ENCODE measurements at places on chromosomes 3 and 15.

DNA sequence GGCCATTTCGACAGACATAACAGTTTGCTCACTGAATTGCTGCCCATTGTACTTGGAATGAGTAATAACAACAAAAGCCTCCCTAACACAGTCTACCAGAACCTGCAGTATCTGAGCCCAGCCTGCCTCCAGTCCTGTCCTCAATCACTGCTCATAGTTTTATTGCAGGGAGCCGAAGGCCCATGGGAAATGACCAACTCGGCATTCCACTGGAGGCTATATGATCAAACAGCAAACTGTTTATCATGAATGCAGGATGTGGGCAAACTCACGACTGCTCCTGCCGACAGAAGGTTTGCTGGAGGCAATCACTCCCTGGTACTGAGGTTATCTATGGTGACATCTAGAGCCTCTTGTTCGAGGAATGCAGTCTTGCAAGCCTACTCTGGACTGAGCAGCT is 46.3 kb downstream of the LSM3 start:
- DNase-seq = peak; percentile 83

DNA sequence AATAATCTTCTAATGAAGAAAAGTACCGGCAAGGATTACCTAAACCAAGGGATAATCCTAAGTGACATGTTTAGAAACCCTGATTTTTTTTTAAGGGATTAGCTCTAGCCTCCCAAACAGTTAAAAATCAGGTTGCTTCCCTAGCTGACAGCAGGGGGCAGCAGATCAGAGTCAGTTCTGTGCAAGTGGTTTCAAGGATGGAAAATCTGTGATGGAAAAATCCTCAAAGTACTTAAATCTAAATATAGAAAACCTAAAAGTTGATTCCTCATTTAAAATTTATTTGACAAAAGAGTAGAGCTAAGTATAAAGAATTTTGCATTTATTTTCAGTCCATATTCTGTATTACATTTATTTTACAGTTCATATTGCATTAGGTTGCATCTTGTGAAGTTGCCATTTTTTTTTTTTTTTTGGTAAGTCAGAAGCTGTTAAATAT is 107.6 kb downstream of the PEX5L start:
- no peak for DNase-seq

DNA sequence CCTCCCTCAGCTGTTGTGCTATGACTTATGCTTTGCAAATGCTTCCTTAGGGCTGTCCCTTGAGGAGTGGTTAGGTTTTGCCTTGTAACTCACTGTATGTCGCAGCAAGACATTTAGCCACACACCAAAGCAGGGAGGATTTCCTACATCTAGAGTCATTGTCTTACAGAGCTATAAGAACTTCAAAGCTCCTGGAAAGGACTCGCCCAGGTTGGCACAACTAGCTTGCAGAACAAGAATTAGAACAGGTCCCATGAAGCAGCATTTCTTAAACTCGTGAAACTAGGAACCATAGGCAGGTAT is 19.4 kb upstream of the ACAP2 start:
- no peak for DNase-seq

DNA sequence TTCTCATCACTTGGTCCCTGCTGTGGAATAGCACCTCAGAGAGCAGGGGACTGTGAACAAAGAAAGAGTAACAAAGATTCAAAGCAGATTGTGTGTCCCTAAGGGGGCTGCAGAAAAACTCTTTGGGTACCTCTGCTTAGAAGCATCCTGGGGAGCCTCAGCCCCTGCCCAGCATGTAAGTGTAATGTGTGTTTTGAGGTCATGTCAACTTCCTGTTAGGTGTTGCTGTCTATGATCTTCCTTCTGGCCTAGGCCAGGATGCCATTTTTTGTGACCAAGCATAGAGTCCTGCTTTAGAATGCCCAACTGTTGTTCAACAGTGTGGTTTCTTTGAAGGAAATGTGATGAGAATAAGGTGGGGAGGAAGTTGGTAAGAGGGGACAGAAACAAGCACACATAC is 77.1 kb upstream of the BCL6 start:
- no peak for DNase-seq

DNA sequence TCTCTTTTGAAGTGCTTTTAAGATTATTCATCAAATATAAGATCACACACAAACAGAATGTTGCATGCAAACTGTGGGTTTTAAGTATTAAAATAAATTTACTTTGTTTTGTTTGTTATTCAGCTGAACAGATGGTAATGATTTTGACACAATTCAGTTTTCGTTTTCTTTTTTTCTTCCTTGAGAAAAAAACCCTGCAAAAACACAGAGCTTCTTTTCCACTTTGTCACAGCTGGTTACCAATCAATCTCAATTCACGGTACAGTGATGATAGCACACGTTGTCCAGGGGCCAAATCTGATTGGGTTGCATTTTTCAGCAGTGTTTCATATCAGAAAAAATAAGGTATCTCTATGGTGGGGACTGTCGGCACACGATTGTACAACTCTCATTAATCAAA is 473.6 kb downstream of the ROBO2 start:
- no peak for DNase-seq

DNA sequence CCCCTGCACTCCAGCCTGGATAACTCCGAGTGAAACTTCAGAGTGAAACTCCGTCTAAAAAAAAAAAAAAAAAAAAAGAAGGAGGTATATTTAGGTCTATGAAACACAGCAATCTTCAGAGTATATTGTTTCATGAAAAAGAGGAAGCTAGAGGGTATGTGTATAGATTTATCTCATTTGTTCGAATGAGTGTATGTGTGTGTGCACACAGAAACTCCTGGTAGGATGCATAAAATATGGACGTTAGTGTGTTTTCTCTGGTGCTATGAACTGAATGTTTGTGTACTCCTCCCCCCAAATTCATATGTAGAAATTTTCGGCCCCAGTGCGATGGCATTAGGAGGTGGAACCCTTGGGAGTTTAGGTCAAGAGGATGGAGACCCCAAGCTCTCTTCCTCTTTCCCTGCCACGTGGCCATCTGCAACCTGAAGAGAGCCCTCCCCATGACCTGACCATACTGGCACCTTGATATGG is 98.6 kb upstream of the KLF13 start:
- DNase-seq = no peak

- DNase-seq = no peak
Observed at GRCh38 chr3:71345429-71346040, 238.0 kb downstream of the FOXP1 start.

- DNase-seq = no peak
Observed at GRCh38 chr15:43244092-43244491, 22.6 kb downstream of the TGM5 start.

- DNase-seq = peak; percentile 34
Observed at GRCh38 chr15:39118510-39118909, 462.4 kb upstream of the THBS1 start.

DNA sequence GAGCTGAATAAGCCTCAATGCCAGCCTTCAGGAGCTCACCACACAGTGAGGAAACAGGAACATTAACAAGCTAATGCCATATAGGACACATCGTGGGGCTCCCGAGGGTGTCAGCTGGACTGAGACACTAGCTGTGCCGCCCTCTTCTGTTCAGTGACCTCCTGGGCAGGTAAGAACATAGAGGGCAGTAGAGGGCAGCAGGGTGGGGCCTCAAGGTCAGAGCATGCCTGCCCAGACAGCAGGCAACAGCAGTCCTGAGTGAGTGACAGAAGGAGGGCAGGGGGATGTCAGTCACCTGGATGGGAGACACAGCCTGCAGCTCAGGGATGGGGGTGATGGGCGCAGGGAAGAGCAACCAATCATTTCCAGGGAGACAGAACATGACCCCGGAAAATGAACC is 15.5 kb downstream of the NTRK3 start:
- no peak for DNase-seq

GRCh38 chr15:57406062-57406772 is 29.9 kb downstream of the CGNL1 start:
- no peak for DNase-seq

DNA sequence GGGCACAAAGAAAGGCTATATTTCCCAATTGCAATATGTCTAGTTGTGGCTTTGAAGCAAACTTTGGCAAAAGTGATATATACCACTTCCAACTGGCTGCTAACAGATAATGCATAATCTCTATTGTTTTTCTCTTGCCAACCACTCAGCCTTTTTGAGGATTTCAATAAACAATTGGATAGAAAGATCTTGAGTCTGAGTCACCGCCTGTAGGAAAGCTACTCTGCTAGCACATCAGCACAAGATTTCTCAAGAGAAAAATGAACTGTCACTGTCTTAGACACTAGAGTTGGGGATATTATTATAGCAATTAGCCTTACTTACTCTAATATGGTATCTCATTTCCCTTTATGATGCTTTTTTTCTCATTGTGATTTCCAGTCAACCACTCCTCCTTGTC is 119.7 kb downstream of the SST start:
- no peak for DNase-seq

GRCh38 chr3:169060037-169060436 is 603.5 kb downstream of the MECOM start:
- no peak for DNase-seq

DNA sequence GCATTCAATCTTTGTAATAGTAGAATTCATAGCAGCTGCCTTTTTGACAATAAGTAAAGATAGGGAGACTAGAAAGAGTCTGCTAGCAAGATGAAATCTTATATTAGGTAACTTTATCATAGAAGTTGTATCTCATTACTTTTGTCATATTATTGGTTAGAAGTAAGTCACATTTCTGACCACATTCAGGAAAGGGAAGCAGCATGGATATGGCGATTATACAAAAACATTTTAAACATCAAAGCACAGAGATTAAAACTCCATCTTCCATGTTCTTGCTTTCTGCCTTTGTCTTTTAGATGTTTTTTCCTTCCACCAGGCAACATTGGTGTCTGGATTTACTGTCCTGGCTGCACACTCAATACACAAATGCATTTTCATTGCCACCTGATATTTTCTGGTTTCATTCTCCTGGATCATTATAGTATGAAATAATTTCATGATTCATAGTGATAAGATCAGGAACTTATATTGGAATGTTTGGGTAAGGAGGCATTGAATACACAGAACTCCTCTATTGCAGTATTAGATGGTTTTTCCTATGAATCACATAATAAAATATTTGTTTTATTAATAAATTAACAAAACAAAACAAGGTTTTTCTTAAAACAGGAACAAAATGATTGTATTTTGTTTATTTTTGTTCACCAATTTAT is 1460.3 kb upstream of the CADM2 start:
- no peak for DNase-seq

- peak; percentile 82 for DNase-seq
Observed at GRCh38 chr3:179071323-179072099, at the start of gene ZMAT3. Gene ZMAT3, minus strand, starts transcription at chr3:179071809. Its CDS starts 4,057 bp downstream, at chr3:179067752.

DNA sequence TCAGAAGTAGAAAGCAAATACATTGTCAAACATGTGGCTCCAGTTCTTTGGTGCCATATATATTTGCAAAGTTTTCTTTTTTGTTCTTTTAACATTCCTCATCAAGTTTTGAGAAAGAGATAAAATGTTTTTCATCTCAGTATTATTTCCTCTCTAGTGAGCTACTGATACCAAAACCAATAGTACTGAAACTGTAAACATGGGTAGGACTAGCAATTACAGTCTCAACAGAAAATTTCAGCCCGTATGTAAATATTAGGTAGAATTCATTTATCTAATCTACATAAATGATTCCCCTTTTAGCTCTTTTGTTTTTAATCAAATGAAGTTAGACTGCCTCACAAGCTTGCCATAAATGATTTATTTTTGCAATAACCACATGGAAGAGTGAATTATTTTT is 21.4 kb downstream of the SECISBP2L start:
- no peak for DNase-seq

- no peak for DNase-seq
Observed at GRCh38 chr15:91289324-91289723, 189.3 kb downstream of the SV2B start.

GRCh38 chr3:117595615-117596014 is 886.0 kb downstream of the TUSC7 start:
- no peak for DNase-seq

GRCh38 chr15:90161950-90162361 is 39.2 kb upstream of the SEMA4B start:
- DNase-seq = no peak

- no peak for DNase-seq
Observed at GRCh38 chr3:71060536-71060935, 523.0 kb downstream of the FOXP1 start.

DNA sequence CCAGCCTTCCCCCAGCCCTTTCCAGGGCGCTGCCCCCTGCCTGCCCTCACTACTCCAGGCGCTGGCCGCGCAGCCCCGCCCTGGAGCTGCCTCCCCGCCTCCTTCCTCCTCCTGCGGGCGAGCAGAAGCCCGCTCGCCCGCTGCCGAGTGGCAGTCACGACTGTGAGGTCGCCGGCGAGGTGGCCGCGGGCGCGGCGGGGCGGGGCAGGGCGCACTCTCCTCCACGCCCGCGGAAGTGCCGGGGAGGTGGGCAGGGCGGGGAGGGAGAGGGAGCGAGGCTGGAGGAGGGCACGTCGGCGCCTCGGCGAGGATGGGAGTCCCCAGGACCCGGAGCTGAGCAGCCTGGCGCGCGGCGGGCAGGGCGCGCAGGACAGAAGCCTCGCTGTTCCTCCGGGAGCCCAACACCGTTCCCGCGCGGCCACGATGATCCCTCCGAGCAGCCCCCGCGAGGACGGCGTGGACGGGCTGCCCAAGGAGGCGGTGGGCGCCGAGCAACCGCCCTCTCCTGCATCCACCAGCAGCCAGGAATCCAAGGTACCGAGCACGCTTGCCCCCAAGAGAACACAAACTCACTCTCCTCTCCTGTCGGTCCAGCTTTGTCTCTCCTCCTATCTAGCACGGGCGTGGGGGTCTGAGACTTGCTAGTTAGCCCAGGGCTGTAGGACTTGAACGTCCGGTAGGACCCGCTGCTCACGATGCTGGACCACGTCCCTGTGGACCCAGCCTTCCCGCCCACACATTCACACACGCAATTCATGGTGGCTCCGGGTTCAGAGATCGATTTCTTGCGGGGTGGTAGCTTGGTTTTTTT is at the start of gene STAC:
Gene STAC, plus strand, starts transcription at position 284 of the 811 bp plus-strand sequence. Its CDS starts 140 bp downstream, at position 424.
- peak; percentile 70 for DNase-seq

GRCh38 chr3:42300013-42300412 is 34.0 kb upstream of the CCK start:
- no peak for DNase-seq

DNA sequence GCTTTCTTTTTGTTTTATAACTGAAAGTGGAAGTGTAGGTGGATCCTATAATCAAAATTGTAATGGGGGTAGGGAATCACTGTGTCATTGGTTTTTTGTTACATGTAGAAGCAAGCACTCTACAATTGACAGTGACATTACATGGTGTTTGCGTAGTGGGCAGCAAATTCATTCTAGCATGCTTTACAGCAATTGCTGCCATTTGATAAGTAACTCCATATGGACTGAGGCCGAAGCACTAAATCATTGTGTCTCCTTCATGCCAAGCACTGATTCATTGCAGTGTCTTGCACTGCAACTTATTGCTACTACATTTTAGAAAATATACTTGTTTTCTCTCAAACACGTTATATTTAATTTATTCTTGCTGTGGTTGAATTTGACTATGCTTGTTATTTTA is 933.9 kb downstream of the NSUN3 start:
- DNase-seq = no peak

- no peak for DNase-seq
Observed at GRCh38 chr15:80789796-80790195, 10.6 kb downstream of the CEMIP start.

All from T1000 (cell line).